Activated T-cell treated with anti-CD3 and anti-CD28 coated beads, Interleukin-2, amount 50 U/mL, for 72 hours (primary cell): ENCODE measurements at places on chromosomes 11 and 22. TPM values are rescaled to one million over a fixed set of nuclear protein-coding genes. Genes with fewer than 3 reads are reported as not detected.

Gene GLB1L3
- 13.6 TPM for total RNA-seq

Gene WNT11
- total RNA-seq: 0.12 TPM

Gene NXPE1
- not detected for total RNA-seq

Gene PIH1D2
- total RNA-seq: 0.36 TPM

Gene CYTH4
- total RNA-seq: 71.9 TPM

Gene CCDC188
- not detected for total RNA-seq

Gene VSIG2
- total RNA-seq: 0.35 TPM

Gene NRGN
- 4.4 TPM for total RNA-seq

Gene CASP5
- total RNA-seq: not detected

Gene SLC22A6
- total RNA-seq: not detected

Gene CHRNA10
- total RNA-seq: 1.9 TPM

Gene ART1
- total RNA-seq: not detected

Gene MFNG
- total RNA-seq: 94.0 TPM

Gene TMEM191C
- total RNA-seq: 1.5 TPM

Gene RFPL2
- 0.50 TPM for total RNA-seq

Gene SCGB1A1
- total RNA-seq: not detected

Gene MS4A6E
- total RNA-seq: not detected

Gene LUZP2
- total RNA-seq: not detected

GRCh38 chr11:19389787-19390303 is 149.1 kb upstream of the E2F8 start:
- peaks cover 7% of the 10 kb centered on the region for H3K4me1 ChIP-seq
- H3K27ac ChIP-seq: no peak overlapping the region
- H3K4me3 ChIP-seq: no peak overlapping the region
- DNase-seq: no peak

DNA sequence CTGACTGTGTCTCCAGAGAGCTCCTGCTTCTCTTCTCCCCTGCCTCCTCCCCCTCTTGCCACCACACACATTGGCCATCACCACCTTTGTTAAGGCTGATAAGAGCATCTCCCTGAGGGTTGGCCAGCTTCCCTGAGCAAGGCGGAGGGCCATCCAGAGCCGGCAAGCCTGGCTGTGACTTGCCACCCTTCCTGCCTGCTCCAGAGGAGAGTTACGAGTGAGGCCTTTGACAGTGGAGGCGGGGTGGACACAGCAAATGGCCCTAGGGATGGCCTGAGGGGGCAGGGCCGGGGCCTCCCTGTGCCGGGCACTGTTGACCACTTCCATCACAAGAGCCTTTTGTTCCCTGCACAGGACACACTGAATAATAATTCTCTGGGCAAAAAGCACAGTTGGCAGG is 5.4 kb downstream of the FREY1 start:
- no peak for DNase-seq
- no peaks in the 10 kb centered on the region for H3K36me3 ChIP-seq
- no peaks in the 10 kb centered on the region for H3K4me1 ChIP-seq
- no peak overlapping the region for H3K4me3 ChIP-seq

GRCh38 chr11:117909611-117910382 is 19.4 kb downstream of the TMPRSS13 start:
- H3K27ac ChIP-seq: no peak overlapping the region
- no peaks in the 10 kb centered on the region for H3K27me3 ChIP-seq
- no peaks in the 10 kb centered on the region for H3K36me3 ChIP-seq
- DNase-seq: no peak

- no peak for DNase-seq
- no peak overlapping the region for H3K4me3 ChIP-seq
- no peaks in the 10 kb centered on the region for H3K27me3 ChIP-seq
Measured at GRCh38 chr11:116412118-116412889, 360.5 kb downstream of the BUD13 start.

- DNase-seq: no peak
- peaks cover 46% of the 10 kb centered on the region for H3K27me3 ChIP-seq
- H3K4me1 ChIP-seq: no peaks in the 10 kb centered on the region
- no peaks in the 10 kb centered on the region for H3K36me3 ChIP-seq
- no peak overlapping the region for H3K27ac ChIP-seq
Measured at GRCh38 chr11:134802116-134802515, 390.1 kb upstream of the B3GAT1 start.

DNA sequence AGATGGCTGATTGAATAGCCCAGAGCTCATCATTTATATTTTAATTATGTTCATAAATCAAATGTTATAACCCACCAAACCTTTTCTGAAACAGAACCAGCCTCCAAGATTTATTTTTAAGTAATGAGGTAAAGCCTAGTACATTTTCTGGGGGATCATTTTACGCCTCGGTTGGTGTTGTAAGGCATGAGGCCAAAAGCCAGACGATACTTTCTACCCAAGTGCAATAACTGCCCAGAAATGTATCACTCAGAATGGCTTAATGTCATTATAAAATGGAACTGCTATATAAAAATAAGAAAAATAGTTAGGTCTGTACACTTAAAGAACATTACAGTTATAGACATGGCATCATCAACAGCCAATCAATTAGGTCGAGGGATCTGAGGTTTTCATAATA is 283.3 kb downstream of the CADM1 start:
- DNase-seq: no peak
- H3K27me3 ChIP-seq: peaks cover 40% of the 10 kb centered on the region
- peak overlapping the region; percentile 79 for H3K4me3 ChIP-seq
- no peaks in the 10 kb centered on the region for H3K36me3 ChIP-seq

GRCh38 chr11:14101388-14101787 is 138.9 kb downstream of the SPON1 start:
- no peaks in the 10 kb centered on the region for H3K27me3 ChIP-seq
- peak overlapping the region; percentile 23 for H3K4me3 ChIP-seq
- peaks cover 24% of the 10 kb centered on the region for H3K4me1 ChIP-seq
- H3K36me3 ChIP-seq: no peaks in the 10 kb centered on the region
- DNase-seq: no peak

GRCh38 chr22:42808521-42808920 is 48.6 kb downstream of the ARFGAP3 start:
- no peak overlapping the region for H3K4me3 ChIP-seq
- H3K27me3 ChIP-seq: no peaks in the 10 kb centered on the region
- DNase-seq: no peak
- H3K27ac ChIP-seq: no peak overlapping the region
- H3K36me3 ChIP-seq: no peaks in the 10 kb centered on the region
- H3K4me1 ChIP-seq: no peaks in the 10 kb centered on the region

- no peaks in the 10 kb centered on the region for H3K4me1 ChIP-seq
- no peak for DNase-seq
- H3K27me3 ChIP-seq: no peaks in the 10 kb centered on the region
- no peaks in the 10 kb centered on the region for H3K36me3 ChIP-seq
Measured at GRCh38 chr11:132658004-132658403, 874.3 kb downstream of the OPCML start.

DNA sequence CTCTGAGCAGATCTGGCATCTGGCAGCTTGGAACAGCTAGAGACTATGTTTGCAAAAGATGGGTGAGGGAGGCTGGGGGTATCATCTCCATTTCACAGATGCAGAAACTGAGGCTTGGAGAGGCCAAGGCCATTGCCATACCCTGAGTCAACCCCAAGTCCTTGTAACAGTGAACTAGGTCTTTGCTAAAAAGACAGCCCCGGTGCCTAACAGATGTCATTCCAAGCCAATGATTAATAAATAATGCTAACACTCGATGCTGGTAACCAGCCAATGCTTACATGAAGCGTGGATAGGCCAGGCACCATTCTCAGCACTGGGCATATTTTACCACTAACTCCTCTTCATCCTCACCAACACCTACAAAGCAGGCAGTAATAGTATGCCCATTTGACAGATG is 164.0 kb downstream of the MN1 start:
- no peak for DNase-seq
- no peaks in the 10 kb centered on the region for H3K27me3 ChIP-seq
- H3K36me3 ChIP-seq: no peaks in the 10 kb centered on the region
- H3K27ac ChIP-seq: no peak overlapping the region

GRCh38 chr11:127559978-127560377 is 559.4 kb upstream of the KIRREL3 start:
- no peaks in the 10 kb centered on the region for H3K36me3 ChIP-seq
- no peak overlapping the region for H3K27ac ChIP-seq
- no peak for DNase-seq
- no peaks in the 10 kb centered on the region for H3K27me3 ChIP-seq
- H3K4me3 ChIP-seq: no peak overlapping the region

GRCh38 chr11:20050551-20051333 is 109.5 kb downstream of the DBX1 start:
- DNase-seq: no peak
- H3K4me1 ChIP-seq: no peaks in the 10 kb centered on the region
- no peak overlapping the region for H3K4me3 ChIP-seq
- no peaks in the 10 kb centered on the region for H3K36me3 ChIP-seq

- H3K4me1 ChIP-seq: peaks cover 26% of the 10 kb centered on the region
- no peak overlapping the region for H3K4me3 ChIP-seq
- H3K27me3 ChIP-seq: no peaks in the 10 kb centered on the region
- H3K27ac ChIP-seq: no peak overlapping the region
- H3K36me3 ChIP-seq: peaks cover 1% of the 10 kb centered on the region
Measured at GRCh38 chr11:88411265-88411664, 73.7 kb upstream of the CTSC start.

DNA sequence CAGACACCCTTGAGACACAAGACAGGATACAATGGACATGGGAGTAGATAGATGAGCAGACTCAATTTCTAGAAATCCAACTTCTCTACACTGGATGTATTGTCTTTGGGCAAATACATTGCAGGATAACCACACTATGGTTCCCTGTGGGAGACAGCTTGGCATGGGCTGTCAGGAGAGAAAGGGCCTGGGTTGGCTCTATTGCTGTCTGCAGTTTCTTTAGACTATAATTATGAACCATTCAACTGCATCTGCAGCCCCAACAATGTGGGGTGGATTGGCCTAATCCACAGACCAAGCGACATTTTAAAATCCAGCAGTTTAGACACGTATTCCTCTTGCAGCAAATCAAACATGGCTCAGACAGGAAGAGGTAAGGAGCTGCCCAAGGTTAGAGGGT is 60.3 kb downstream of the ETS1 start:
- H3K4me3 ChIP-seq: peak overlapping the region; percentile 71
- peaks cover 84% of the 10 kb centered on the region for H3K4me1 ChIP-seq
- H3K27ac ChIP-seq: peak overlapping the region; percentile 98

DNA sequence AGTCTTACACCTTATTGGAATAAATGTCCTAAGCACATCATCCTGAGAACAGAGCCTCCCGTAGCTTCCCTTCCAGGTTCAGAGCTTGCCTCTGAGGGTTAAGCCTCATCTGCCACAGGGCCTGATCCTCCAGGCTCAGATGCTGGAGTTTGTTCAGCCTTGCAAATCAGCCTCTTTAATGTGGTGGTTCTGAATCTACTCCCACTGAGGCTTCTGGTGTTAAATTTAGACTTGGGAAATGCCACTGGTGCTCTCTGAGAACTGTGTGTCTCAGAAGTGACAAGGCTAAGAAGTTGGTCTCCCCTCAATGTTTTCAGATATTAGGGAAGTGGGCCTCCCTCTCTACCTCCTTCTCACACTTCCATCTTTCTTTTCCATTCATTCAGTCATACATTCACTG is 68.7 kb downstream of the CCDC81 start:
- no peaks in the 10 kb centered on the region for H3K27me3 ChIP-seq
- H3K27ac ChIP-seq: no peak overlapping the region
- H3K4me3 ChIP-seq: no peak overlapping the region
- DNase-seq: no peak

DNA sequence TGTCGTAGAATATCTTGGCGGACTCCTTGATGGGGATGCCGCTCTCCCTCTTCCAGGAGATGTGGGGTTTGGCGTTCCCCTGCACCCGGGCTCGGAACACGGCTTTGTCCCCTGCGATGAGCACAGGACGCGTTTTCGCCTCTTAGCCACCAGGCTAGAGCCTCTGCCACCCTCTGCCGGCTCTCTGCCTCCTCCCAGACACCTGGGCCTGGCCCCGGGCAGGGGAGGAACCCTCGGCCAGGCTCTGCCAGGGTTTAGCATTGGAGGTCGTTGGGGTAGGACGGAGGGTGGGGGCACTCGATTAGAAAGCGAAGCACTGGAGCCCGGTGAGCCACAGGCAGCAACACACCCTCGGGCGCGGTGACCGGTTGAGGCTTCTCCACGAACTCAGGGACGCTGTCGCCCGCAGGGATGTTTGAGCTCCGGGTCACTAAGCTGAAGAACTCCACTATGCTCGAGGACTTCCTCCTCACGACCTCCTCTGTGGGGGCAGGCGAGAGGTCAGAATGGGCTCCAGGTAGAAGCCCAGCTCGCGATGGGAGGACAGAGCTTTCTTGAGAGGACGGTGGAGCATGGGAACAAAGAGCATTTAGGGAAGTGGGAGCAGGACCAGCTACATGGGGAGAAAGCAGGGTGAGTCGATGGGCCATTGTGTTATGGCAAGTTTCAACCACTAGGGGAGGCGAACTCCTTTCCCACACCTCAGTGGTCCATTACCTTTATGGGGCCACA is 4.3 kb downstream of the IGSF22 start:
- no peaks in the 10 kb centered on the region for H3K27me3 ChIP-seq
- peak overlapping the region; percentile 94 for H3K4me3 ChIP-seq

DNA sequence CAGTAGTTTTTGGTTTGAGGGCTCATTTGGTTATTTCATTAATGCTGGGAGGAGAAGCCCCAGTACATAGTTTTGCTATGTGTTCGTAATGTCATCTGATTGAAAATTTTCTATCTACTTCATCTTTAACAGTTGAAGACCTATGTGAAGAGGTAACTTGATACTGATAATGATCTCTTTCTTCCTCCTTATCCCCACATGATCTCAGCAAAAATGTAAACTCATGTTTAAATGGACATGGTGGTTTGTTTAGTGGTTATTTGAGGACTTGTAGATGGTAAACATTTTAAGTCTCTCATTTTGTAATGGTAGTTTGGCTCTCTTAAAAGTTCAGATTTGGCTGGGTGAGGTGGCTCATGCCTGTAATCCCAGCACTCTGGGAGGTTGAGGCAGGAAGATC is 53.7 kb upstream of the SPTBN2 start:
- no peaks in the 10 kb centered on the region for H3K36me3 ChIP-seq
- no peaks in the 10 kb centered on the region for H3K27me3 ChIP-seq
- no peaks in the 10 kb centered on the region for H3K4me1 ChIP-seq
- no peak overlapping the region for H3K27ac ChIP-seq

DNA sequence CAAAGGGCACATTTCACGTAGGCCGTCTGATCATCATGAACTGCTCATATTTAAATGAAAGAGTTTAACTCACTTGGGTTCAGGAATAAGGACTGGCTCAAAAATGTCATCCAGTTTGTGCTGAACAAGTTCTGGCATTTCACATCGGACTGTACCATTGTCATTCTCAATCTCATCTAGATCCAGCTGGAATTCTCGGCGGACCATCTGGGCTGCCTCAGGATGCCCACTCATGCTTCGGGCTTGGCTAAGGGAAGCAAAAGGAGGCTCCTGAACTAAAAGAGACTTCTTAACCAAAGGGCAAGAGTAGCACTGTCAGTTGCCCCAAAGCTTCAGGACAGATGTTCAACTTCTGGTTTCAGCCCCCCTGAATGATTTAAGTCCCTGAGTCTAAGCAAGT is 40.2 kb downstream of the F2 start:
- DNase-seq: no peak
- no peak overlapping the region for H3K4me3 ChIP-seq
- H3K27me3 ChIP-seq: no peaks in the 10 kb centered on the region
- no peaks in the 10 kb centered on the region for H3K4me1 ChIP-seq
- peaks cover 50% of the 10 kb centered on the region for H3K36me3 ChIP-seq

GRCh38 chr22:36123673-36124630 is 36.6 kb downstream of the APOL3 start:
- DNase-seq: peak; percentile 93
- H3K36me3 ChIP-seq: no peaks in the 10 kb centered on the region
- peak overlapping the region; percentile 68 for H3K4me3 ChIP-seq
- no peaks in the 10 kb centered on the region for H3K27me3 ChIP-seq

GRCh38 chr22:32457031-32457430 is 7.2 kb downstream of the BPIFC start:
- no peak overlapping the region for H3K4me3 ChIP-seq
- H3K27ac ChIP-seq: no peak overlapping the region
- DNase-seq: no peak
- H3K27me3 ChIP-seq: peaks cover 65% of the 10 kb centered on the region
- H3K4me1 ChIP-seq: no peaks in the 10 kb centered on the region
